ENCODE measurements at places on chromosomes 4 and X. TPM values are rescaled to one million over a fixed set of nuclear protein-coding genes. Genes with fewer than 3 reads are reported as not detected.

VEGFC gene
- total RNA-seq = 0.11 TPM

PWWP3B gene
- total RNA-seq = not detected

FGFBP2 gene
- 3.9 TPM for total RNA-seq

NFKB1 gene
- 199 TPM for total RNA-seq

NXF2B gene
- total RNA-seq = not detected

VCX3B gene
- total RNA-seq = not detected

DCAF4L1 gene
- total RNA-seq = 0.18 TPM

SLITRK2 gene
- total RNA-seq = not detected

PITX2 gene
- not detected for total RNA-seq

GPRASP2 gene
- 0.23 TPM for total RNA-seq

IL15 gene
- total RNA-seq = 0.59 TPM

TENM3 gene
- 0.05 TPM for total RNA-seq

TCP11X2 gene
- total RNA-seq = not detected

FGFBP1 gene
- not detected for total RNA-seq

ADRA2C gene
- total RNA-seq = not detected
